Activated T-helper 2 cell treated with anti-CD3 and anti-CD28 coated beads, Interferon-gamma antibody, Interleukin-2, Interleukin-4, amounts not matched to agents 10 μg/mL and 5 μg/mL and 100 μg/mL, durations not matched to agents 14 hours and 24 hours and 36 hours (primary cell): ENCODE measurements at places on chromosomes 13 and 19. TPM values are rescaled to one million over a fixed set of nuclear protein-coding genes. Genes with fewer than 3 reads are reported as not detected.

GRCh38 chr19:482186-483041, 13.9 kb upstream of the MADCAM1 start:
- H3K4me3 ChIP-seq, result no peak overlapping the region
- no peak overlapping the region for H3K27ac ChIP-seq
- peaks cover 12% of the 10 kb centered on the region for H3K27me3 ChIP-seq
- H3K4me1 ChIP-seq, result no peaks in the 10 kb centered on the region
- DNase-seq, result no peak
- H3K36me3 ChIP-seq, result peaks cover 15% of the 10 kb centered on the region

DNA sequence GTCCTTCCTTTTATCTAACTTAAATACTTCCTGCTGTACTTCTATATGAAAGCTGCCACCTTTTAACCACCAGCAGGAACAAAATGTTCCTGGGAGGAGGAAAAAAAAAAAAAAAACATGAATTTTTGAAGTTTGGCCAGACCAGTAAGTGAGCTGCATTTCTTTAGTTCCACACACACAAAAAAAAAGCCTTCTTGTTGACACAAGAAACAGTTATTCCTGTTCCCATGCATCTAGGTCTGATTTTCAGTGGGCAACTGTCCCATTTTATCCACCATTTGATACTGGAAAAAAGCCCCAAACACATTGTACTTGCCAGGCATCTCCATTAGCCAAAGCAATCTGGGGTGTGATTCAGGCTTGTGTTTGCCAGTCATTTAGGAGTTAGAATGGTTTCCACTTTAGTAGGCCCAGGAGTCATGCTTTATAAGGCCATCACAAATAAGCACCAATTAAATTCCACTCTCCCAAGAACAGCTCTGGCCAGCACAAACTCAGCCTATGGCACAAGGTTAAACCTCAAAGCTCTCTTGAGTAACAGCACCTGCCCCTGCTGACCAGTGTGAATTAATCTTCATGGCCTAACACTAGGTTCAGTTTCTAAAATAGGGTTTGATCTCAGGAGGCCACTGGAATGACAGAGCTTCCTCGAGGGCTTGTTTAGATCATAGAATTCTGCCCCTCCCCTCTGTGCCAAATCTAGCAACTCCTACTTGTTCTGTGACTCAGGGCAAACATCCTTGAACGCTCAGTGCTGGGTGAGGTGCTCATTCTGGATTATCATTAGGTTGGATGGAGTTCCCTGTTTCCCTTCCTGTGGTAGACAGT, 67.1 kb downstream of the NUFIP1 start:
- H3K36me3 ChIP-seq, result no peaks in the 10 kb centered on the region
- no peaks in the 10 kb centered on the region for H3K4me1 ChIP-seq
- no peak overlapping the region for H3K27ac ChIP-seq

DNA sequence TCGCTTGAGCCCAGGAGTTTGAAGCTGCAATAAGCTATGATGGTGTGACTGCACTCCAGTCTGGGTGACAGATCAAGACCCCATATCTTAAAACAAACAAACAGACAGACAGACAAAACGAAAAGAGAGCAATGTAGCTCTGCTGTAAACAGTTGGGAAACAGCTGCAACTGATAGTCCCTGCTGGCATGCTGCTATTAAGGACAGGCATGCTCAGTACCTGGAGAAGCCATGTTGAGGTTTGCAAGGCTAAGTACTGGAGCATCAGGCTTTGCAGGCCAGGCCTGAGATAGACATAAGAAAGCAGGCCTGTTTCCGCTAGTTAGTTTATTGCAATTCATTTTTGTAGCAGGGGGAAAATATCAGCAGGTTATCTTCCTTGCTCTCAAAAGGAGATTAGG, 16.2 kb upstream of the OBI1 start:
- peaks cover 33% of the 10 kb centered on the region for H3K27me3 ChIP-seq
- no peak overlapping the region for H3K27ac ChIP-seq
- DNase-seq, result no peak
- no peak overlapping the region for H3K4me3 ChIP-seq
- no peaks in the 10 kb centered on the region for H3K36me3 ChIP-seq

GRCh38 chr19:49469828-49470614, 4.0 kb upstream of the FLT3LG start:
- peak; percentile 81 for DNase-seq
- H3K36me3 ChIP-seq, result peaks cover 8% of the 10 kb centered on the region
- peak overlapping the region; percentile 26 for H3K4me3 ChIP-seq
- H3K4me1 ChIP-seq, result peaks cover 32% of the 10 kb centered on the region

PLVAP gene
- not detected in 2 replicates for total RNA-seq

ZNF222 gene
- 0.99 and 1.8 TPM in 2 replicates for total RNA-seq

KLK7 gene
- total RNA-seq, result not detected in 2 replicates
